ENCODE measurements at places on chromosomes 16 and 17.

DNA sequence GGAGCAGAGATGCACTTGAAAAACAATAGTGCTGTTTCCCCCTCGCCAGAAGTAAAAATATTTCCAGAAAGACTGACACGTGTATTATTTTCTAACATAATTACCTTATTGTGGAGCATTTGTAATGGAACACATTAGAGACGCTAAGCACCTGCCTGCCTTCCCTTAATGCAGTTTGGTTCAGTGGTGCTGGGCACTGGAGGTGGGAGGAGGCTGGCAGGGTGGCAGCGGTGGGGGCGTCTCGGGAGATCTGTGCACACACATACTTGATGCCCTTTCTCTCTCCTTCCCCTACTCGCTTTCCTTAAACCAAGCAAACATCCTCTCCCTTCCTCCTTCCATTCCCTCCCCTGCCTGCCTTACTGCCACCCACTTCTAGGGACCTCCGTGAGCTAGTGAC, 156.6 kb upstream of the SDK2 start:
- no peak for DNase-seq

- no peak for DNase-seq
Observed at GRCh38 chr17:18280766-18281371, 20.4 kb downstream of the MIEF2 start.

- DNase-seq, result no peak
Observed at GRCh38 chr17:7261379-7262191, 693 bp downstream of the CLDN7 start.

DNA sequence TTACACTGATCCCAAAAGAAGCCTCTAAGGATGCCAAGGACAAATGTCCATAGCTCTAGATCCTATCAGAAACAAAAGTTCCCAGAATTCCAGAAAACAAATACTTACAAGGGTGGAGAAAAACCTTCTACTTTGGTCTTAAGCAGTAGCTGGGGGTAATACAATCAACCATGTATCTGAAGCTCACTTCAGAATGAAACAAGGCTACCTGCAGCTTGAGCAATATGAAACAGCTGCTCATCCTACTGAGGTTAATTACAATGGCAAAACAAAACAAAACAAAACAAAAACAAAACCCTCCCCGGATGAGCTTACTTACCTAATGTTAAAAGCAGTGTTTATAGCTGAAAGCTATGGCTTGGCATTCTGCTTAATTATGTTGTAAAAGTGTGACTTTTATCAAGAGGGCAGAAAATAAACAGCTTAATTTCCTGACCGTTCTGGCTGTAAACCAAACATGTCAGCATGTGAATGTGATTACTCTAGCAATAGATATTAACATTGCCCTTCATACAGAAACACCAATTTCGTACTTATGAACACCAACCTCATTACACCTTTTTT, 10.5 kb downstream of the PDZD9 start:
- DNase-seq, result no peak

DNA sequence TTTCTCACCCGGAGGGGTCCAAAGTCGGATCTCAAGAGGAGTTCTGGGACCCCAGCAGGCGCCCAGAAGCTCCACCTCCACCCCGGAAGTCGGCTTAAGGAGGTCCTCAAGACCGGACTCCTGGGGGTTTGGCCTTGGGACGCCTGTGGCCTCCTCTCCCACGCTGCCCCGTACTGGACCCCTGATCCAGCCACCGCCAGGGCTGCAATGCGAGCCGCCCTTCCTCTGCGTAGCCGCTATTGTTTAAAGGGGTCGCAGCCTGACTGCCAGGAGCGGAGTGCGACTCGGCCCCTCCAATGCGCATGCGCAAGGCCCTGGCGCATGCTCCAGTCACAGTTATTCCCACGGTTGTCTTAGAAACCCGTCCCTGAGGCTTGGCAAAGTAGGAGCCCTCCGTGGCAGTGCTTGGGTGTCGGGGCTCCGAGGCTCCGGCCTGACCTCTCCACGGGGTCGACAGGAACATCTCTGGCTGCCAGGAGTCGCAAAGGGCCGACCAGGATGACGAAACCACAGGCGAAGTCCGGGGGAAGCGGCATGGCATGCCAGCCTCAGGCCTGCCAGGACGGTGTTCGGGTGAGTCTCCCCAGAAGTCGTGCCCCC, 719.0 kb downstream of the KCNJ18 start:
- no peak for DNase-seq
